ENCODE measurements at places on chromosomes 2 and 18.

GRCh38 chr18:62450175-62450545, 72.7 kb upstream of the ZCCHC2 start:
- DNase-seq = no peak

GRCh38 chr18:55546851-55547704, 40.9 kb downstream of the TCF4 start:
- peak; percentile 20 for DNase-seq

- no peak for DNase-seq
Measured at GRCh38 chr18:77069931-77070330, 62.7 kb downstream of the MBP start.

DNA sequence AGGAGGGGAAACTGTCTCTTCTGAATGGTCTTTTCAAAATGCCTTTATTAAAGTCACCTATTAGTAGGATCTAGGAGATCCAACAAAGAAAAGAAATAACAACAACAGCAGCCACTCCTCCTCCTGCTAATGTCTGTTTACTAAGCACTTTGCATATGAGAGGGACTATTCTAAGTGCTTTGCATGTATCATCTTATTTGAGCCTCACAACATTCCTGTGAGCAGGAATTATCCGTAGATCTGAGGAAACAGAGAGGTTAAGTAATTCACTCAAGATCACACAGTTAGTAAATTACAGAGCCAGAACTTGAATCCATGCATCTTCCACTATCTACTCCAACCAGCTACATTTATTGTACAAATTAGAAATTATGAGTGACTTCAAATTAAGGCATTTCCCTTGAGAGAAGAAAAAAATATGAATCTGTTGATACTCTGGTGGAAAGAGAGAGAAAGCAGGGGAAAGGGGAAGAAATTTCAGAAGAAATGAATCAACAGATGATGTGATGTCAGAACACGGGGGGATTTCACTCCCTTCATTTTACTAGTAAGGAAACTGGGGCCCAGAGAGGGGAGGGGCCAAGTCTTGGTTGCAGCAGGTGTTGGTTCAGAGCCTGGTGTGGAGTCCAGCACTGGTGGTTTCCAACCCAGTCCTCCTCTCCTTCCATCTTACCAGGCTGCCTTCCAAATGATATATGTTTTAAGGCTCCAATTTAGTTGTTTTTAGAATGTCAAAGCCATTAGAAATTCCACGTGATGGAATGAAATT, 49.7 kb downstream of the TSN start:
- no peak for DNase-seq

- DNase-seq = no peak
Measured at GRCh38 chr2:64792300-64792699, 138.6 kb upstream of the SERTAD2 start.

DNA sequence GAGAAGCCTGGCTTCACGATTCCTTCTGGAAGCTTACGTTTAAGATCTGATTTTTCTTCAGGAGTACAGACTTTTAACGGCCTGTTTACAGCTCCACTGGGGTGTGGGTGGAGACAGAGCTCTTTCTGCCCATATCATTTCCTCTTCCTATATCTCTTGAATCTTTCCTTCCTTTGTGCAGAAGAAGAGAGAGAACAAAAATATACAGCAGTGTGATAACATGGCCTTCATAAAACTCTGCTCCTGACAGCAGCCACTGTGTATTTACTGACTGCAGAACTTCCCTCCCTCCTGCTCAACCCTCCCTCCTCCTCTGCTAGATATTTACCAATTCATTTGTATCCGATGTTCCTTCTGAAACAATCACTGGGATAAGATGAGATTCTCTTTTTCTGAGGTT, 34.1 kb upstream of the REEP1 start:
- no peak for DNase-seq

GRCh38 chr2:65429786-65430602, 2.4 kb downstream of the SPRED2 start:
- no peak for DNase-seq

DNA sequence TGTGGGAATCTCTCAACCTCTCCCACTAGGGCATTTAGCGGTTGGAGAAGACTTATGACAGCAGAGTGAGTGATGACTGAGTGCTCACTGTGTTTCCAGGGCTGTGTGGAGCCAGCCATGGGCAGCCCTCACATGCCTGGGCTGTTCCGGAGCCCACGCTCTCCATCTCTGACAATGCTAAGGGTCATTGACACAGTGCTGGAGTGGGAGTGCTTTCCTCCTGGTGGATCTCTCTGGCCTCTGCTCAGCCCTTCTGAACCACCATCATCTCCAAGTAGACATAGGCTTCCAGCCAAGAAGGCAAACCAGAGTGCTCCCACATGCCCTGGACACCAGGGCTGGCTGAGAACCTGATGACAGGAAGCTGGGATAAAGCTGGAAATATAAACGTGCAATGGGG, 33.1 kb upstream of the TWIST2 start:
- no peak for DNase-seq

GRCh38 chr2:201709049-201709448, 10.6 kb upstream of the MPP4 start:
- DNase-seq = no peak

DNA sequence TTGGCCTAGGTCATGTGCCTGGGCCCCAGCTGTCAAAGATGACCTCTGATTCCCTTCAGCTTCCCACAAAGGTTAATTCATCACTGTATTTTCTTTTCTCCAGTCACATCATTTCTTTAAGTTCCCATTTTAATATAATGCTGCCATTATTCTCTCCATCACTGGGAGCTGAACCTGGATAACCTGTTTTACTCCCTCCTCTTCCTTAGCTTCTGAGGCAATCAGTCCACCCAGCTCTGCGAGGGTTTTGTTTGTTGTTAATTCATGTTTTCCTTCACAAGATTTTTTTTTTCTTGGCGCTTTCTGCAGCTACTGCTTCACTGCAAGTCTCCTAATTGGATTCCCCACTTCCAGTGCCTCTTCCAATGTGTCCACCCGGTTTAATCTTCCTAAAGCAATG, 5.1 kb upstream of the EML4 start:
- no peak for DNase-seq

DNA sequence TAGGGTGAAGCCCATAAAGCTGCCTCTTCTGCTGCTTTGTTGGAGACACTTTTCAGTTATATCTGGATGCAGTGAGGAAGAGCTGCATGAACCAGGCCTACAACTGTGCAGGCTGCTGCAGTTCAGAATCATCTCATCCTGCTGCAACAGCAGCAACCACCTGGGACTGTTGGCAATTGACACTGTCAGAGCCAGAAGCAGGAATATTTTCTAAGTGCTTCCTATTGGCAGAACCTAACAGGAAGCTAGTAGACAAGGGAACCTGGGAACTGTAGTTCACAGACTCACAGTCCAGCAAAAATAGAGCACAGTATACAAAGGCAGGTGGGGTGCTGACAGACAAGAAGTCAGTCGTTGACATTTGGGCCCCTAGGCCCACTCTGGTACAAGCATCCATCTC, 452.9 kb upstream of the SPRED2 start:
- no peak for DNase-seq

DNA sequence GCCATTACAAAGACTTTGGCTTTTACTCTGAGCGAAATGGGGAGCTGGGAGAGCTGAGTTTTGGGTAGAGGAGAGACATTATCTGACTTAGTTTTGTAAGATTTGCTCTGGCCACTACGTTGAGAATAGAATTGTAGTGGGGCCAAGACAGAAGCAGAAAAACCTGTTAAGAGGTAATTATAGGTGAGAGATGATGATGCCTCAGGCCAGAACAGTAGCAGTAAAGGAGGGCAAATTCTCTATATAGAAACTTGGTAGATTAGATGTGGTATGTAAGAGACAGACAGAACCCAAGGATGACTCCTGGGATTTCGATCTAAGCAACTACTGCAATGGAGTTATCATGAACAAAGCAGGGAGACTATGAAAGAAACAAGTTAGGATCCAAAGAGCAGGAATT, 17.4 kb upstream of the CREB1 start:
- no peak for DNase-seq

DNA sequence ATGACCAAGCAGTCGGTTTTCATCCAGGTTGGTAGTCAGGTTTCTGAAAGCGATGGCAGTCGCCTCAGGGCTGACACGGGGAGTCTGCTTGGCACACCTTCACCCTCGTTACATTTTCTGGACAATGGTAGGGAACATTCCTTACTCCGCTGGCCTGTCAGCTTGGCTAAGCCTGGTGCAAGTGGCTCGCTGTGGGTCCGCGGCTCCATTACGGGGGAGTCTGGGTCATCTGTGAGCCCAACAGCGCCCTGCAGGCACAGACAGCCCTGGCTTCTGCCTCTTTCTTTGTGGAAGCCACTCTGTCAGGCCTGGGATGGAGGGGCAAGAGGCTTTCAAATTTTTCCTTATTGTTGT, 95.6 kb downstream of the HDAC4 start:
- no peak for DNase-seq

DNA sequence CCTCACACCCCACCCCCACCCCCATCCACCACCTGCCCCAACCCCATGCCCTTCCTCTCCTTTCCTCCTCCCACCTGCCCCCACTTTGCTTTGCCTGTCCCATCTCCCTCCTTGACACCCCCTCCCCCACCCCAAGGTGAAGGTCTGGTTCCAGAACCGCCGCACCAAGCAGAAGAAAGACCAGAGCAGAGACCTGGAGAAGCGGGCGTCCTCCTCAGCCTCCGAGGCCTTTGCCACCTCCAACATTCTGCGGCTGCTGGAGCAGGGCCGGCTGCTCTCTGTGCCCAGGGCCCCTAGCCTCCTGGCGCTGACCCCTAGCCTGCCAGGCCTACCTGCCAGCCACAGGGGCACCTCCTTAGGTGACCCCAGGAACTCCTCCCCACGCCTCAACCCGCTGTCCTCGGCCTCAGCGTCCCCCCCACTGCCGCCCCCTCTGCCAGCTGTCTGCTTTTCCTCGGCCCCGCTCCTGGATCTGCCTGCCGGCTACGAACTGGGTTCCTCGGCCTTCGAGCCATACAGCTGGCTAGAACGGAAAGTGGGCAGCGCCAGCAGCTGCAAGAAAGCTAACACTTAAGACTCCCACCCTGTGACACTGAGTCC, 3.0 kb upstream of the ATP6V1B1 start:
- DNase-seq = no peak

- DNase-seq = no peak
Measured at GRCh38 chr18:24853076-24853475, 392.6 kb downstream of the HRH4 start.

DNA sequence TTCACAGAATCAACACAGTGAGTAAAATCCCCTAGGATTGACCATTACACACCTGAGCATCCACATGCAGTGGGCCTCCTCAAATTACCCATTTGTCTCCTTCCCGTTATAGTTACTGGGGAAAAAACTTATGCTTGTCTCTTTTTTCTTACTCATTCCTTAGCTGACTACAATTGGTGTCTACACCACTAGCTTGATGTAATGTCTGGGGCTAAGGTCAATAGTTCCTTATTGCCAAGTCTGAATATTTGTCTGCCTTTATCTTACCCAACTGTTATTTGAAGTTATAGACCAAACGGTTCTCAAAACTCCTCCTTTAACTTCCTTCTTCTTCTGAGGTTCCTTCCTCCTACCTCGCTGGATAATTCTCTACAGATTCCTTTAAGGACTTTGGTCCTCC, 41.9 kb upstream of the TMEM17 start:
- DNase-seq = no peak

DNA sequence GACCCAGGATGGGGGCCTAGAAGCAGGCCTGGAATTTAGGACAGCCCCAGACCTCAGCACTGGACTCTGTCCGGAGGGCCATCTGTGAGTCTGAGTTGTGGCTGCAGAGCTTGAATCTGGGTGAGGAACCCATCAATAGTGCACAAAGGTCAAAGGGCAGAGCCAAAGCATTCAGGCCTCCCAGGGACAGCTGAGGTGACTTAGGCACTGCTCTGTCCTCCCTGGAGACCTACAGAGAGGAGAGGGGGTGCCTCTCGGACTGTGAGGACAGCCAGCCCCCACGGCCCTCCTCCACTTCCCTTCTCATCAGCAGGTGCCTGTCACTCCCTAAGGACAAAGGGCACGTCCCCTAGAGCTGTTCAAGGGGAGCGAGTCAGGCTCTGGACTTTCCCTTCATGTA, 25.1 kb upstream of the PRLH start:
- DNase-seq = no peak

DNA sequence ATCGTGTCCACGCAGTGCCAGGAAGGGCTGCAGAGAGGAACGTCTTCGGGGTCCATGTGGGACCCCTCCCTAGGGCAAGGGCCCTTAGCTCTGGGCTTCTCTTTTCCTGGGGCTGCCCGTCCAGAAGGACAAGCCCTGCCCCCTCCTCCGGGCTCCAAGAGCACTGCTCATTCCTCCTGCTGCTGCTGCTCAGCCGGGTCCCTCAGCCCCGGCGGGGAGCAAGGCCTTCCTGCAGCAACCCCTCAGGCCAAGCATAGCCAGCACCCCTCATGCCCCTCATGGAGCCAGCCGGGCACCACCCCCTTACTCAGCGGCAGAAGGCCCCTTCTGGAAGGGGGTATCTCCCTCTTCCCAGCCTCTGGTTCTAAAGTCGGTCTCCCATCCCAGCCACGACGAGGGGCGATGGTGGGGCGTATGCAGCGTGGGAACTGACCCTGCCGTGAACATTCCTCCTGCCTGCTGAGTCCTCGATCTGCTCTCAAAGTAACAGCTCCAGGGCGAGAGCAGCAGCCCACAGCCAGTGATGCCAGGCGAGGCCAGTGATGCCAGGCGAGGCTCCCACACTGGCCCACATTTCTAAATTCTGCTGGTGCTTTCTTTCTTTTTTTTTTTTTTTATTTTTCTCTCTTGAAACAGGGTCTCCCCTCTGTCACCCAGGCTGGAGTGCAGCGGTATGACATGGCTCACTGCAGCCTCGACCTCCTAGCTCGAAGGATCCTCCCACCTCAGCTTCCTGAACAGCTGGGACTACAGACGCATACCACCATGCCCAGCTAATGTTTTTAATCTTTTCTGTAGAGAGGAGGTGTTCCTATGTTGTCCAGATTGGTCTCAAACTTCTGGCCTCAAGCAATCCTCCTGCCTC, 99.7 kb downstream of the HDAC4 start:
- DNase-seq = no peak

DNA sequence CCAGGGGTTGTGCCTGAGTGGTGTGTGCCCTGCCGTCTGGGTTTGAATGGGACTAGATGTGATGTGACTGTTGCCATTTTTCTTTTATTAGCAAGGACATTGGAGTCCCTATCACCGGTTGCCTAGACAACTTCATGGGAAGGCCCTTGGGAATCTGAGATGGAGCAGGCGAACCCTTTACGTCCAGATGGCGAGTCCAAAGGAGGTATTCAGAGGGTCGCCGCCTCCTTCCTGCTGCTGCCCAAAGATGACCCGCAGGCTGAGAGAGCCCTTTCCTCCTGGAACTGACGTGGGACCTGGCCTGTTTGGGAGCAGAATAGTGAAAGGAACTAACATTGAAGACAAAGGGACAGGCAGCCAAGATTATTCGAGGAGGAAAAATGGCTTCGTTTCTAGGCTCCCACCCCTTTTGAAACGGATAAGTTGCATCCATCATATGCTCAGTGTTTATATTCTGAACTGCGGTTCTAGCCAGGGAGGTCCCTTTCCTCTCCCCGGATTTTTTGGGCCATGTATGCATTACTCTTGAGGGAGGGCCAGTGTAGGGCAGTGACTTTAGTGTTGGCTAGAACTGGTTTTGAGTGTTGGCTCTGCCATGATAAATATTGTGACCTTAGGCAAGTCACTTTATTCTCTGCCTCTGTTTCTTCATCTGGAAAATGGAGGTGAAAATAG, 673 bp downstream of the CENPO start:
- no peak for DNase-seq

- no peak for DNase-seq
Measured at GRCh38 chr18:74500372-74500771, 4.2 kb downstream of the CNDP2 start.

All from tibial nerve (tissue), 4 donors.